ENCODE measurements at places on chromosomes 1 and 21.

DNA sequence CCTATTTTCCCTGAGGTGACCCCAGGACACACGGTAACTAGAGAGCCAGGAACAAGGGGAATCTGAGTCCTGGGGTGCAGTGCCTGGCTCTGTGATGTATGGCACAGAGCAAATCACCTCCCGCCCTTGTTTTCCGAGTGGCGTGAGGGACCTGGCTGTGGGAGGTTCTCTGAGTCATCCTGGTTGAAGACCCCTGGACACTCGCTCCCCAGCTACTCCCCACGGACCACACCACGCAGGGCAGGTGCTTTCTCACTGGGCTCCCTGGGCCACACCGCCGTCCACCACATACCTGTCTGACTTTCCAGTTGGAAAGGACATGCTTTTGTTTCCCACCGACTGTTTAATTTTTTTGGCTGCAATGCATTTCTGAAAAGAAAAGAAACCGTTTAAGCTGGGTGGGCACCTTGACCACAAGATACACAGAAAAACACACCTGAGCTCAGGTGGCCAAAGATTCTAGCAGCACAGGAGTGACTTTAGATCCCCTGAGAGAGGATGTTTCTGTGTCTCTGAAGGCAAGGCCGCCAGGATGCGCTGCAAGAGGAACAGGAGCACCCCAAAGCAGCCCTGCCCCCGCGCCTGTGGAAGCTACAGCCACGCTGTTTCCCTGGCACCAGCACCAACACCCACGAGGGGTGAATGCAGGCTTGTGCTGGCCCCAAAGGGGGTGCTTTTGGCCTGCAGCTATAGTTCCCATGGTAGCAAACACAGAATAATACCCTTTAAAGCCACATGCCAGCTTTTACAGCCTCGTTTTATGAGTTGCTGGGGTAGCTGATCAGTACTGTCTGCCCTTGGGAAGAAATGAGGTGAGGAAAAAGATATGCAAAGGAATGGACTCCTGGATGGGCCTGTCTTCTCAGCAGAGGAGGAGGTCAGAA lies 8.1 kb upstream of the SRM start:
- no peak for DNase-seq

DNA sequence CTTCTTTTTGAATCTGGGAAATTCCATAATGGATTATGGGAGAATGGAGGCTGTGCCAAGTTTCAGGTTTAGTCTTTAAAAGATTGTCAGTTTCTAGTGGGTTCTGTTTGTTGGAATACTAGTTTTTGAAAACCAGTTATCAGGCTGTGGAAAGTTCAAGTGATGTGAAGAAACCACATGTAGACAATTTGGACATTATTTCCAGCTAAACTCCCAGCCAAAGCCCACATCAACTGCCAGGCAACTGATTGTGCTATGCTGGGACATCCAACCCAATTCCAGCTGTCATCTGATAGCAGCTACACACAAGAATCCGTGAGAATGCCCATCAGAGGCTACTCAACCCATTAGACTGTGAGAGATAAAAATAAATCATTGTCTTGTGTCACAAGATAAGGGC lies 546.1 kb upstream of the ADAMTS5 start:
- no peak for DNase-seq

DNA sequence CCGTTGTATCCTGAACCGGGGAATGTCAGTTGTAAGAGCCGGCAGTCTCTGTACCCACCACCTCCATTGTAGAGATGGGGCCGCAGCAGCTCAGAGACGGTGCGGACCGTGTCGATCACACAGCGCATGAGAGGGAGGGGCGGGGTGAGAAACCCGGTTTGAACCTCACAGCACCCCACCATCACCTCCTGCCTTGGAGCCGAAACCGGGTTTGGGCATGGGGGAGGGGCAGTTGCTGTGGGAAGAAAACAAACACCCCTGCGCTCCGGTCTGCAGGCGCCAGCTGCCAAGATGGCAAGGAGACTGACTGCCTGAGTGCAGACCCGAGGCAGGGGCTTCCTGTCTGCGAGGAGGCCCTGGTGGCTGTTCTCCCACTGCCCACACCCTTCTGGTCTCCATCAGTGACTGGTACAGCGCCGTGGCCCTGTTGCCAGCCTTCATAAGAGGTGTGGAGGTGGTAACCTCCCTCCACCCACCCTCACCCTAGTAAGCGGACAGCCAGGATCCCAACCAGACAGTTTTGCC lies 69.2 kb upstream of the SSBP3 start:
- no peak for DNase-seq

DNA sequence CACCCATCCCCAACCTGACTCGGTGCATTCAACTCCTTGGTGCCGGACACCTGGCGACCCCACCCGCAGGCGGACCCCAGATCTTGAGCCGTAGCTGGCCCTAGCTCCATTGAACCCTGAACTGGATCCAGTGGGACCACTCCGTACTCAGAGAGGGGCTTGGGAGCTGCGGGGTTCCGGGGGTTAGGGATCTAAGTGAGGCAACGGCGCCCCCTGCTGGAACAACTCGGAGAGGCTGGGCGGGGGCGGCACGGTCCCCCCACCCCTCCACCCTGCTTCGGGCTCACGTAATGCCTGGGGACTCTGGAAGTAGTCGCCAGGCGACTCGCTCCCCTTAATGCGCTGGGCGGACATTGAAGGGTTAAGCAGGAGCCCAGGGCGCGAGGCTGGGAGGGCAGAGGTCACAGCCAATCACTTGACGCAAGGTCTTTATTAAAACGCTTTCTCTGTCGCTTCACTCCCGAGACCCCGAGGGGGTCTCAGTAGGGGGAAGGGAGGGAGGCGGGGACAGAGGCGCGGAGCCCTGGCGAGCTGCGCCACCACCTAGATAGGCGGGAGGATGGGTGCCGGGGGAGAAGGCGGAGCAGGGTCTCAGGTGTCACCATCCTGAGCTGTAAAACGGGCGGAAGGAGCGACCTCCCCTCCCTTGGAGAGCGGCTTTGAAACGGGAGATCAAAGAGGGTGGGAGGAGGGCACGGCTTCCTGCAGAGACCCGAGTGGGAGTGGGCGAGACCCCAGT lies 704 bp upstream of the CRABP2 start:
- DNase-seq: peak; percentile 82

GRCh38 chr1:12436345-12436658 lies 181.7 kb downstream of the DHRS3 start:
- DNase-seq: no peak

- no peak for DNase-seq
Measured at GRCh38 chr21:40618191-40618973, 228.6 kb downstream of the DSCAM start.

- no peak for DNase-seq
Measured at GRCh38 chr1:66206563-66207144, 327.3 kb upstream of the SGIP1 start.

DNA sequence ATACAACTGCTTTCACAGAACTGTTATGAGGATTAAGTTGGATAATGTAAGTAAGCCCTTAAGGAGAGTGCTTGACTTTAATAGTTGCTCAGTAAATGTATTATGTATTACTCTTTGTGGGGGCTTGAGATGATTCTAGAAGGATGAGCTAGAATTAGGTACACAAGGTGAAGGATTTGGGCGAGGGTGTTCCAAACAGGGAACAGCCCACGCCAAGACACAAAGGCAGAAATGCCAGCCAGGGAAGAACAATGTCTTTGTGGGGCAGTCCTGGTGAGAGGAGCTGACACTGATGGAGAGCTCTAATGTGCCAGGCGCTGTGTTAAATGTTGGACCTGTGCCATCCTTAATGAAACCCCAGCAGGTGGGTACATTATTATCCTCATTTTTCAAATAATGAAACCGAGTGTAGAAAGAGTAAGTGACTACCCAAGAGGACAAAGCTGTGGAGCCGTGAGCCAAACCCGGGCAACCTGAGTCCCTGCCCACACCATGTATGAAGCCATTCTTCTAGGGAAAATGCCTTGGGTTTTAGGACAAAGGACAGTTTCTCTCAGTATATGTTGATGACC lies 362.4 kb downstream of the HHAT start:
- no peak for DNase-seq

- DNase-seq: no peak
Measured at GRCh38 chr1:14949270-14949835, 204.2 kb upstream of the TMEM51 start.

GRCh38 chr1:211237579-211237978 lies 21.6 kb upstream of the RCOR3 start:
- DNase-seq: no peak

GRCh38 chr1:22287946-22288520 lies 145.1 kb upstream of the WNT4 start:
- no peak for DNase-seq

GRCh38 chr1:214901718-214902117 lies 180.8 kb upstream of the KCNK2 start:
- DNase-seq: no peak

Measured in GM20000 (cell line).